LoVo (cell line): ENCODE measurements at places on chromosomes 2 and 18.

DNA sequence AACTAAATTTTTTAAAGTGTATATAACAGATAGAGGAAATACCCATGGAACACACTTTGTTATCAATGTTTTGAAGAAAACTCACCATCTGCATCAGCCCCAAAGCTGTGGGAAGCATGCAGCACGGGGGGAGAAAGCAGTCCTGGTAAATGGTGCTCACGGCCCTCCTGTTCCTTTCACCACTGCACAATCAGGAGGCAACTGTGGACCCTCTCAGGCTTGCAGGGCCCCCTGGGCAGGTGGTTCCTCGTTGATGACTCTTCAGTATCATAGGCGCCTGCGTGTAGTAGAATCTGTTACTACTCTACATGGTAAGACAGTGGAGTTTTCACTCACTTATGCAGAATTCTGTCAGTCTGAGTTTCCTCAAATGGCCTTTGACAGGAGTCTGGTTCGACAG, 4.9 kb upstream of the CNDP1 start:
- no peak for DNase-seq

GRCh38 chr2:229882583-229882982, 39.2 kb downstream of the TRIP12 start:
- DNase-seq: no peak

DNA sequence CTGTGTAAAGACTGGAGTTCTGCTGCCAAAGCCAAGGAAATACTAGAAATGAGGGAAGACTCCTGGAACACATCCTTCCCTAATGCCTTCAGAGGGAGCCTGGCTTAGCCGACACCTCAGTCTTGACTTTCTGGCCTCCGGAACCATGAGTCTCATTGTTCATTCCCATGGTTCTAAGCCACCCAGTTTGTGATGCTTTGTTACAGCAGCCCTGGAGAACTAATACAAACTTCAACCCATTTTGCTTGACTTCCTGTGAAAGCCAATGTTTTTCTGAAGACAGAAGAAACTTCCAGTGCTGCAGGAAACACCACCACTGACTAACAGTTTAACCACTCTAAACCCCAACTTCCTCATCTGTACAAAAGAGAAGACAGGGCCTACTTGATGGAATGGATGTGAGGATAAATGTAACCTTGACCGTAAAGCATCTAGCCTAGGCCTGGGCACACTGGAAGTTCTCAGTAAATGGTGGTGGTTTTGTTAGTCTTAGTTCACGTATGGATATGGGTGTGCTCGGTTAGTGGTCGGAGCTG, 85.9 kb upstream of the RFX8 start:
- DNase-seq: no peak

- no peak for DNase-seq
Measured at GRCh38 chr18:63894106-63894772, 6.7 kb downstream of the SERPINB2 start.

DNA sequence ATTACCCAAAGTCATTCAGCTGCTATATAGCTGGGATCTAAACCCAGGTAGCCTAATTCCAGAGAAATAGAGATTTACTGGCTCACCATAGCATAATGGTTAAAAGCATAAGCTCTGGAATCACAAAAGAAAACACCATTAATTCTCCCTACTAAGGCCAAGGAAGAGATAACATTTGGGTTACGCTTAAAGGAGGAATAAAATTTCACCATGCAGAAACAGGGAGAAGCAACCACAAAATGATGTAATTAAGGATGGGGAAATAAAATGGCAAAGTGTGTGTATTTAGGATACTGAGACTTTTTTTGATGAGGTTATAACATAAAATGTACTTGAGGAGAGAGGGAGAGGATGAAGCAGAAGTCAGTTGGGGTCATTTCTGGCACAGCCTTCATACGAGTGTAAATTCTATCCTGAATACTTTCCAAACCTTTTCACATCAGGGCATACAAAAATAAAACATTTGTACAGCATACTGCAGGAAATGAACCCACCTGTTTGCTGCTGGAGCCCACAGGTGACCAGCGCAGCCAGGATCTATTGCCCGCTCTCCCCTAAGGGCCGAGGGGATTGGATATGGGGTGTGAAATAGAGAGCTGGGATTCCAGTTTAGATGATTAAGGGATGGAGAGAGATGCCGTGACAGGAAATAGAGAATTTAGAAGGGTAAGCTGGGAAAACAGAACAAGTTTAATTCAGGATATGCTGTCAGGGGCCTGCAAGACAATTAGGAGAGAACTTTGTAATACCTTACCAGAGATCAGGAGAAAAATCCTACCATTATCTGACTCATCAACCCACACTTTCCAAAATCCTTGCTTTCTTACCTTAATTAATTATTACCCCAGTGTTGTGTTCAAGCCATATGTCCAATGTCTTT, 43.8 kb upstream of the SERTAD2 start:
- no peak for DNase-seq
